Fibroblast of skin of right biceps (primary cell): ENCODE measurements at places on chromosomes 7 and 10.

GRCh38 chr10:80613466-80614170, 75.9 kb downstream of the SH2D4B start:
- DNase-seq: no peak

DNA sequence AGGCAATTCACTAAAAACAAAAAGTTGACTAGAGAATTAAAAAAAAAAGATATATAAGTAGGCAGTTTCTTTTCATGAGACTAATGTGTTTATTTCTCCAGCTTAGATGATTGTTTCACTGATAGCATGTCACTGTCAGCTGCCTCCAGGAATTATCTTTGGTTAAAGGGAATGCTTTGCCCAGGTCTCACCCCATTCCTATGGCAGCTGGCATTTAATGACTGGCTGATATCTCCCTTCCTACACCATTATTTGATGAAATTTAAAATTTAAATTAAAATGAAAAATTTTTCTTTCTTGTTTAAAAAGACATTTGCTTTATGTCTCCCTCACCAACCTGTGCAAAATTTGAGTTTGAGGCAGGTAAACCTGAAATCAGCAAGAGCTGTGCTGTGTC, 214.5 kb upstream of the PRSS1 start:
- no peak for DNase-seq

DNA sequence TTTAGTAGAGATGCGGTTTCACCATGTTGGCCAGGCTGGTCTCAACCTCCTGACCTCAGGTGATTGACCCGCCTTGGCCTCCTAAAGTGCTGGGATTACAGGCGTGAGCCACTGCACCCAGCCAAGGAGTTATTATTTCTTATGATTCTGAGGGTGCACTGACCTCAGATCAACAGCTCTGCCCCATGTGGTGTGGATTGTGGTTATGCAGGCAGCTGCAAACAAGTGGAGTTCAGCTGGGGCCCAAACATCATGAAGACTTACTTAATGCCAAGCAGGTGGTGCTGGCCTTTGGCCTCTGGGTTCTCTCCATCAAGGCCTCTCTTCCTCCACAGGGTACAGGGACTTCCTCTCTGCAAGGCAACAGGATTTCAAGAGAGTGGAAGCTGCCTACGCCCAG, 45.1 kb upstream of the OPTN start:
- DNase-seq: no peak

DNA sequence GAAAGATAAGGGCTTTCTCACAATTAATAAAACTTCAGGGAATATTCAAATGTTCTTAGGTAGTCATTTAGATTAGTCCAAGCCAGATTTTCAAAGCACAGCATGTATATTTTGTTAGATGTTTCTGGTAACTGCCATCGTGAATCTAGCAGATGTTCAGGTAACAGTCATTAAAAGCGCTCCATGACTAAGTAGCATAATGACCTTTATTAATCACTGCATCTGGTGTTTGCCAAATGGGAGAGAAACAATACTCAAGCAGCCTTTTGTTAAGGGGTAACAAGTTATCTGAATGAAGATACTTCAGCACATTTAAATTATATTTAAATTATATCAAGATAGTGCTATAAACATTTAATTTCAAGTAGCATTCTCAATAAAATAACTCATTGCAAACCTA, 47.5 kb downstream of the USP6NL start:
- no peak for DNase-seq

GRCh38 chr7:133654547-133654946, 401.7 kb downstream of the EXOC4 start:
- no peak for DNase-seq

DNA sequence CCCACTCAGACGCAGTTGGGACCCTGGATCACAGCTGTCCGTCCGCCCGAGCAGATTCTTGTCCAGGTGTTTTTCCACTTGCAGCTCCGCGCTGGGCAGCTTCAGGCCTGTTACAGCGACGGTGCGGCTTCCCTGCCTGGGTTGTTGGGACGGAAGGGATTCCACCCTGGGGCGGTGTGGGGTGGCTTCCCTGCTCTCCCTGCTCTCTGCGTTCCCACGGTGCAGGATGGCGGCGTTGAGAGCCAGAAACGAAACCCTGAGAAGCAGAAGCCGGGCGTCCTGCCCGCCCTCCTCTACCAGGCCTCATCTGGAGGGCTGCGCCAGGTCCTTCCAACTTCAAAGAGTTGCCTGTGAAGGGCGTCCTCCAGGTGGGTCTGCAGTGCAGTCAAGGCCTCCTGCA, 194.4 kb downstream of the ADARB2 start:
- DNase-seq: no peak

GRCh38 chr7:96614154-96614867, 95.3 kb downstream of the SEM1 start:
- no peak for DNase-seq

DNA sequence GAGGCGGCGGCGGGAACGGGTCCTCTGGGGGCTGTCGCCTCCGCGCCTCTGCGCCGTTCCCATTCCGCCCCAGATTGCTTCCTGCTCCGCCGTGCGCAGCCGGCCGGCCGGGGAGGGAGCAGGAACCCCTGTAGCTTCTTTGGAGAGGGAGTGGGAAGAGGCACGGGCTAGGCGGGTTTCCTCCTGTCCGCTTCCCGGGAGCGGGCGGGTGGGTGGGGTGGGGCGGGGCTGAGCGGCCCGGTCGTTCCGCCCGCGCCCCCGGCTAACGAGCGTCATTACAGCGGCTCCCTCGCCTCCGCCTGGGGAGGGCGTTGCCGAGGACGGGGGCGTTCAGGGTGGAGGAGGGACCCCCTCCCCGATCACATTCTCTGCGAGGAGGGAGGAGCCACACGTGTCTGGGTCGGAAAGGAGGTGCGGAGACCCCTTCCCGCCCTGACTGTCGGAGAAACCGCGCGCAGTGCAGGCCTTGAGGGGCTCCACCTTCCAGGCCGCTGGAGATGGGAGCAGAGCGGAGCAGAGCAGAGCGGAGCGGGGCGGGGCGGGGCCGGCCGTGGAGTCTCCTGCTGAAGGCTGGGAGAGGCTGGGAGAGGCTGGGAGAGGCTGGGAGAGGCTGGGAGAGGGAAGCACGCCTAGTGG, 39.7 kb downstream of the AGAP3 start:
- DNase-seq: peak; percentile 26
